GM12864 (cell line): ENCODE measurements at places on chromosomes 5 and 9.

DNA sequence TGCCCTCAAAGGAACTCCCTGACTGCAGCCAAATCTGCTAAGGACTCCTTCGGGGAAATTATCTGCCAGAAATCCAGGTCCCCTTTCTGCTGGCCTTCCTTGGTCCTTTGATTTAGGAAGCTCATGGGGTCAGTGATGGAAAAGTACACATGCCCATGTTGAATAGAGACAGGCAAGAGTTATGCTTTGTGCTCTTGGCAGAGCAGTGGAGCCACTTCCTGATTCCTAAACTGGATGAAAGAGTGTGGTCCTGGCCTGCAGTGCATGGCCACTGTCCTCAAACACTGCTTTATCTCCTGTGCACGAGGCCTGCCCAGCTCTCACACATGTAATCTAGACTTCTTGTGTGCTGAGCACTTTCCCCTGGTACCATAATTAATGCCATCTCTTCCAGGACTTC lies 2.0 kb upstream of the EBF1 start:
- no peak for DNase-seq

DNA sequence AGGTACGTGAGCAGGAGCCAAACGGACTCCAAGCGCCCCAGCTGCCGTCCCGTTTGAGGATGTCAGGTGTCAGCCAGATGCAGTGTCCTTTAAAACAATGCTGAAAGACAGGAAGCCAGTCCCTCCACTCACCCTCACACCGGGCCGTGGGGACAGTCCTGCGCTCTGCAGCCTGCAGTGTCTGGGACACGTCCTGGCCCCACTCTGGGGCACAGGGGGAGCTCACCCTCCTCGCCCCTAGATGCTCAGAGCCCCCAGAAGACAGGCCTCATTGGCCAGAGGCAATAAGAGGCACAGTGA lies 79.7 kb downstream of the ZNF354C start:
- no peak for DNase-seq

- no peak for DNase-seq
Measured at GRCh38 chr9:133347515-133347984, 381 bp downstream of the MED22 start.

DNA sequence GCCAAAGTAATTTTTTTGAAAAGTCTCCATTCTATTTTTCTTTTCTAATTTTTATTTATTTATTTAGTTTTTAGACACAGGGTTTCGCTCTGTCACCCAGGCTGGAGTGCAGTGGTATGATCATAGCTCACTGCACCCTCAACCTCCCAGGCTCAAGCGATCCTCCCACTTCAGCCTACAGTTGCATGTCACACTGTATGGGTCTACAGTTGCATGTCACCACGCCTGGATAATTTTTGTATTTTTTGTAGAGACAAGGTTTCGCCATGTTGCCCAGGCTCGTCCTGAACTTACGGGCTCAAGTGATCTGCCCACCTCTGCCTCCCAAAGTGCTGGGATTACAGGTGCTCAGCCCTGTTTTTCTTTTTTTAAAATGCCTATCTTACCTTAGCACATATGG lies 10.7 kb downstream of the FANCC start:
- no peak for DNase-seq

- no peak for DNase-seq
Measured at GRCh38 chr5:179439181-179439985, 94.1 kb upstream of the ADAMTS2 start.

- no peak for DNase-seq
Measured at GRCh38 chr5:145712245-145712644, 122.9 kb downstream of the PRELID2 start.

DNA sequence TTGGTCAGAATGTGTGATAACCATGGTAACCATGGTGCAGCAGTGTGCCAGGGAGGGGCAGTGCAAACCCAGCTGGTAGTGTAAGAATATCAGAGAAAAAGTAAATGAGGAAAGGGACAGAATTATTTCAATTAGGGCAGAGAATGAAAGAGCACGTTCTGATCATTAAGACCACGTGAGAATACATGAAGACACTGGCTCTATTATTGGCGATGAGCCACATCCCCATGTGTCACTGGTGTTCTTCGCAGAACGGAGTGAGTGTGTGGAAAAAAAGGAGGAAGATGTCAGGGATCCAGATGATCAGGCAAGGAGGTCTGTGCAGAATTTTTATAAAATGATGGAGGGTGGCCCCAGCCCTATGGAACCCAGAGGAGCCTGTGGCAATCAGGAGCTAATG lies 315.5 kb downstream of the SEMA5A start:
- DNase-seq = no peak

- DNase-seq = no peak
Measured at GRCh38 chr5:38267372-38267771, 9.0 kb downstream of the EGFLAM start.

- DNase-seq = no peak
Measured at GRCh38 chr9:135410831-135411473, 68.6 kb upstream of the PPP1R26 start.

DNA sequence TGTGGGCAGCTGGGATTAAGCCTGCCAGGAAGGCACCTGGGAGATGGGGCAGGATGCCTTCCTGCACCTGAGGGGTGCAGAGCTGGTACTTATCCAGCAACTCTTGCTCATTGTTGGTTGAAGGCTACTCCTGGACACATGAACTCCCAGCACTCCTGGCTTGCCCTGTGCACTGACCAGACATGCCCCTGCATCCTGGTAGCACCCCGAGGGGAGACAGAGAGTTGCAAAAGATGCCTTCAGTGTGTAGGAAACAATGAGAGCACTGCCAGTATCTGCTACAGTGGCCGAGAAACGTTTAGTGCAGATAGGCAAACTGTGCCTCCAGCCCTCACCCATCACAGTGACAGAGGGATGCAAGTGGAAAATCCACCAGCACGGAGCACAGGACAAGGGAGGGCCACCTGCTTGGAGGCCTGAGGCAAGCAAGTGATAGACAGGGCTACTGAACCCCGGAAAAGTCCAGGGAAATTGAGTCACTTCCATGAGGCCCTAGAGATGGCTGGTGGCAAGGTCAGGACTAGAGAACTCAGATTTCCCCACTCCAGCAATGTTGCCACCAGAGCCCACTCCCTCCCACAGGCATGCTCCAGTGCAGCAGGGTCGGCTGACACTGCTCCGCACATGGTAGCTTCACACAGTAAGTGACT lies 171.1 kb downstream of the FSTL4 start:
- DNase-seq = no peak

DNA sequence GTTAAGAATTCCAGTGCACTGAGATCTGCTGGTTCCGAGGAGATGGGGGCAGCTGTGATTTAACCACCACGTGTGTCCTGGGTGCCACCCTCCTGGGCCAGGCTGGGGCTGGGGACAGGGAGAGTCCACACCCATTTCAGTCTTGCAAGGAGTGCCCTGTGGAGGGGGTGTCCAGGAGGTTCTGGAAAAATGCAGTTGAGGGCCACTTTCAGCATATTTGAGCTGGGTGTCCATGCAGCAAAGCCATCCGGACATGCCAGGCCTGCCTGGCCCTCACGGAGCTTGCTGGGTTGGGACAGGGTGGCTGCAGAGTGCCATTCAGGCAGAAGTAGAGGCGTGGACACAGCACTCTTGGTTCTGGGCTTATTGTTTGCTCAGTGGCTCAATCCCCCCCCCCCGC lies 68.1 kb downstream of the NEK6 start:
- DNase-seq = no peak

- no peak for DNase-seq
Measured at GRCh38 chr5:137822984-137823383, 44.7 kb upstream of the MYOT start.

- DNase-seq = no peak
Measured at GRCh38 chr9:3125602-3126405, 281.9 kb upstream of the PUM3 start.

- no peak for DNase-seq
Measured at GRCh38 chr9:97280755-97281330, 26.6 kb upstream of the CCDC180 start.

GRCh38 chr5:74992791-74993190 lies 59.6 kb downstream of the GCNT4 start:
- DNase-seq = no peak

- no peak for DNase-seq
Measured at GRCh38 chr5:169051351-169051750, 249.6 kb downstream of the SLIT3 start.

DNA sequence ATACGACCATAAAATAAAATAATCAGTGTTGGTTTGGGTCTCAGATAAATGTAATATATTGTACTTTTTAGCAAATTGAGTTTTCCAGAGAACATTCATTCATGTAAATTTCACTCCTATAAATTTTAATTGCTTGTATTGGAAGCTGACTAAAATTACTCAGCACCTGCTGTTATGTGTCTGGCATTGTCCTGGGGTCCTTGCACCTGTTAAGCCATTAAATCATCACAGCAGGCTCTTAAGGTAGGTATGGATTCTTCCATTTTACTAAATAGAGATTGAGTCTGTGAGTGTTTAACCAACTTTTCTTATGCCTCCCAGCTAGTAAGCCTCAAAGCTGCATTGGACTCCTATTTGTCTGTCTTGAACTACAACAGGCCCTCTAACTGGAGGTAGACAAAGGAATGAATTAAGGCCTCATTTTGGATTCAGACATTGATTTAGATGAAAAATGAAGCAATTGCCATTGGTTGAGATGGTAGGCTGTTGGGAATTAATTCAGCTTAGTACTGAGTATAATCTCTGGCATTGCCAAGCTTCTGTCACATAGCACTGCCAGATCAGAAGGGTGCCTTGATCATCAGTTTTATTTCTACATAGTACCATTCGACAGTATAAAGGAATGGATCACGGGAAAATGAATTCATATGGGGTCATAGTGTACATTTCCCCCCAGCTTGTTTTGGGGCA lies 78.9 kb downstream of the PARP8 start:
- DNase-seq = no peak

GRCh38 chr9:89367281-89367680 lies 49.0 kb downstream of the SECISBP2 start:
- no peak for DNase-seq

- no peak for DNase-seq
Measured at GRCh38 chr5:68047035-68047434, 168.5 kb upstream of the PIK3R1 start.

- no peak for DNase-seq
Measured at GRCh38 chr5:2018390-2018724, 135.6 kb upstream of the IRX4 start.

GRCh38 chr5:39274398-39275085 lies 55.2 kb upstream of the FYB1 start:
- peak; percentile 22 for DNase-seq

GRCh38 chr9:31030741-31031202 lies 1353.7 kb upstream of the ACO1 start:
- no peak for DNase-seq

DNA sequence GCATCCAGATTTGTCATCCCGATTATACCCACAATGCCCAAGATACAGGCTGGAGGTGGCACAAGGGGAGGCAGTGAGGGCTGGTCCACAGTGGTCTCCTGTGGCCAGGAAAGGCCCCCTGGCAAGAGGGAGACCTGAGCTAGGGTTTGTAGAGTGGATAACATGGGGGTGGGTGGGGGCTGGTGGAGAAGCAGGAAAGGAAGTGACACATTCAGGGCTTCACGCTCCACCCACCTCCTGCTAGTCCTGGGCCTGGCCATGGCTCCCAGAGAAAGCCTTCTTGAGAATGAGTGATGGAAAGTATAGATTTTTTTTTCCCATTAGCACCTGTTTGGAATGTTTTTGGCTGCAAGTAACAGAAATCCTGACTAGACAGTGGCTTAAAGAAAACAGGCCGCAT lies 81.3 kb downstream of the ANKRD33B start:
- no peak for DNase-seq

DNA sequence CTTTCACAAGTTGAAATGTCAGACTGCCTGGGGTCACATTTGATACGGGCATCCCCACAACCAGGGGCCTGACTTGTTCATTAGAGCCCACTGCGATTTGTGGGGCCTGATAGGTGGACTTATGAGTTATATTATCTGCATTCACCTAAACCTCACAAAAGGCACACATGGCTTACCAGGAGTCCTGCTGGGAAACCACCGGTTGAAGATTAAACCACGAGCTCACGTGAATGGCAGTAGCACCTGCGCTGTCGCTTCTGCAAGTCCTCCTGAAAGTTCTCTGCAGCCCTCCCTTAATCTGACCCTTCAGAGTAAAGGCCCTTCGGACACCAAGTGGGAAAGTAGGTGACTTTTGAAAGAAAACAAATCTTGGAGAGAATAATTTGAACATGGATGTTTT lies 68.9 kb downstream of the PPIC start:
- no peak for DNase-seq

DNA sequence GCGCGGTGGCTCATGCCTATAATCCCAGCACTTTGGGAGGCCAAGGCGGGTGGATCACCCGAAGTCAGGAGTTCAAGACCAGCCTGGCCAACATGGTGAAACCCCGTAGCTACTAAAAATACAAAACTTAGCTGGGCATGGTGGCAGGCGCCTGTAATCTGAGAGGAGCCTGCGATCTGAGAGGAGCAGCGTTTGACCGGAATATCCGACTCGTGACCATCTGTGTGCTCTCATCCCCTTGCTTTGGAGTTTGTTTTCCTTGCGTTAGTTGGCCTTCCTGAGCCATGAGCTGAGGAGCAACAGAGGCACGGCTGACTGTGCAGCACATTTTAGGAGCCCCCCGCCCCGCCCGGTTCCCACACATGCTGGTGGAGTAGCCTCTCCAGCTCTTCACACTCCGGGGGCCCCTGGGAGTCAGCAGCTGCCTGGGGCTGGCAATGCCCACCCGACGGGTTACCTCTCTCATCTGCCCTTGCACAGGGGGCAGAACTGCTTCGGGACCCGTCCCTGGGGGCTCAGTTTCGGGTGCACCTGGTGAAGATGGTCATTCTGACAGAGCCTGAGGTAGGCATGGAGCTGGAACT lies 3.0 kb downstream of the ADAMTS13 start:
- no peak for DNase-seq

DNA sequence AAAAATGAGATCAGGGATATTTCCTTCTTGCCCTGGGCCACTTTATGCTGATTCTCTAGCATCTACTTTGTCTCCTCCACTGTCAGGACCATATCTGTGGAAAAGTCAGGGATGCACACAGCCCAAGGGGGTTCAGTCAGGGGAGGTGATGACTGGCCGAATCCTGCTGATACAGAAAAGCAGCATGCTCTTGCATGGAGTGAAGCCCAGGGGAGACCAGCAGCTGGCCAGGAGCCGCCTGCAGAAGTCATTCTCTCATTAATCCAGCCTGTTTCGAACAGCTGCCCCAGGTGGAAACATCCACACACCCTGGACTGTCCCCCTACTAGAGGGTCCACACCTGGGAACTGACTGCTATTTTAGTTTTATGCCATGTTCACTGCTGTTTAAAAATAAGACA lies 177.1 kb downstream of the ATP10B start:
- DNase-seq = no peak

DNA sequence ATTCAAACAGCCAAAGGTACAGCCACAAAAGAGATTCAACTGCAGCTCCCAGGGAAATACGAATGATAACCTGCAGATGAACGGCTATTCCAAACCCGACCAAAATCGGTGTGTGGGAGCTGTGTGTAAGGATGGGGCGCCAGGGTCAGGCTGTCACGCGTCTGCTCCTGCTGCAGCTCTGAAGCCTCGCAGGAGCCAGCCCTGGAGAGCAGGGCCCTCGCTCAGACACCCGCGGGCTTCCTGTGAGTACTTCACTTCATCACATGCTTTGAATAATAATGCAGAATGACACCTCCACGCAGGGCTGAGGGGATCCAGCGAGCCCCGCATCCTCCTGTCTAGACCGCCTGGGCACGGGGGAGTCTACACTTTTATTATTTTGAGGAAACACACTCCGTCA lies 307.5 kb upstream of the IRX2 start:
- no peak for DNase-seq

- DNase-seq = no peak
Measured at GRCh38 chr5:146851133-146851532, 27.4 kb downstream of the PPP2R2B start.
